ENCODE measurements at places on chromosomes 2 and 18.

DNA sequence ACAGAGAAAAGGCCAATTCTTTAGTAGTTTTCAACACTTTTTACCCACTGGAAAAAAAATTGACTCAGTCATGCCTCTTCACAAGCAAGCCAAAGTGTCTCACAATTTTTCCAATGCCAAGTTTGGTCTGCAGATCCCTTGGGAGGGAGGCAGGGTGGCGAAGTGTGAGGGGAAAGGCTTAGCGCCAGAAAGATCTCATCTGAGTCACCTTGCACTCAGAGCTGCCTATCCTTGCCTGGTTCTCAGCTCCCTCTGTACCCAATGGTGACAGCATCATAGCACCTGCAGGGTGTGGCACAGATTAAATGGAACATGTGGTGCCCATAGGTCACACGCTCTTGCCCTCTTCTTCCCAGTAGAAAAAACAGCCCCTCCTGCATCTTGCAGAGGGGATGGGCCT lies 55.2 kb upstream of the GYPC start:
- DNase-seq, result no peak

DNA sequence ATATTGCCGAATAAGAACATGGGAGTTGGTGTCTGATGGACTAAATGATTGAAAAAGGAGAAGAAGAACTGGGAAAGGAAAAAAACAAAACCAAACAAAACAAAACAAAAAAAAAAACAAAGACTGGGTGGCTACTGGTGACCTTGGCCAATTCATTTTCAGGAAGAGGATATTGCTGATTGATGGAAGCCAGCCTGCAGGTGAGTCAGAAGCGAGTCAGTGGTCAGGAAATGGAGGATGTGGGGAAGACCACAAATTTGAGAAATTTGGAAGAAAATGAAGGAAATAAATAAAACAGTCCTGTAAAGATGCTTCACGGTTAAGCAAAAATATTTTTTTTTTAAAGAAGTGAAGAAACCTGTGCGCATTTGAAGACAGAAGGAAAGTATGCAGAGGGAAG lies 296.9 kb downstream of the ZNF521 start:
- no peak for DNase-seq

DNA sequence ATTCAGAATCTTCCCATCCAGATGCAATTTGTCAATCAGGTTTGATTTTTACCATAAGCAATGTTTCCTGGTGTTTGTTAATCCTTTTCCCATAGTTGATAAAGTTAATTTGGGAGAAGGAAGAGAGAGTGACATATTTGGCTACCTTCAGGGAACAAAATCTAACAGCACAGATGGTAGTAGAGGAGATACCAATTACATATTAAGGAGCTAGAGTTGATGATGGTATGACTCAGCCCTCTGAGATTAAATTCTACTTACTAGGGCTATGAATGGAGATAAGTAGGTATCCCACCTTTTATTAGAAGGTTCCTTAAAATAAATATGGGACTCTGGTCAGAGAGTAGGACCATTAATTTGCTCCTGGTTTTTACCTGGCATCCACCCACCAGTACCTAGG lies 139.7 kb downstream of the EHBP1 start:
- DNase-seq, result no peak

DNA sequence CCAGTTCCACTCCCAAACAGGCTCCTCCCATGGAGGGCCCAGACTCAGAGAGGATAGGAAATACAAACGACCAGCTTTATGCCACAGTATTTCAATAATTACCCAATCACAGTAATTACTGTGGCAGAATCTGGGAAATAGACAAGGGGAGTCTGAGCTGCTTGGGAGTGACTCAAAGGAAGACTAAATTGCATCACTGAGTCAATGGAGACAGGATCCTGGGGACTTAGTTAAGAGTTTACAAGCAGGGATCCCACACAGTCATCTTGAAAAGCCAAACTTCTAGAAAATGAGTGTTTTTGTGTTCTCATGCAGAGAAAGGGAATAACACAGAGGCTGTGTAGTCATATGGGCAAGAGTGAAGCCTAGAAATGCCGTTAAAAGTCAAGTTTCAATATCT lies 1142.1 kb downstream of the CNTNAP5 start:
- DNase-seq, result no peak

DNA sequence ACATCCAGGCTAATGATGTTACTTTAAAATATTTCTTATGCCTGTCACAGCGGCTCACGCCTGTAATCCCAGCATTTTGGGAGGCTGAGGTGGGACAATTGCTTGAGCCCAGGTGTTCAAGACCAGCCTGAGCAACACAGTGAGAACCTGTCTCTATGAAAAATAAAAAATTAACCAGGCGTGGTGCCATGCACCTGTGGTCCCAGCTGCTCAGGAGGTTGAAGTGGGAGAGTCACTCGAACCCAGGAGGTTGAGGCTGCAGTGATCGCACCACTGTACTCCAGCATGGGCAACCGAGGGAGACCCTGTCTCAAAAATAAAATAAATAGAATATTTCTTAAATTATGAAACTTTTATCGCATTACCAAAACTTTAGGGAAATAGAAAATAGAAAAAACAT lies 28.1 kb upstream of the ACTR3 start:
- DNase-seq, result no peak
